Endothelial cell (in vitro differentiated cells): ENCODE measurements at places on chromosomes 6 and 20.

DNA sequence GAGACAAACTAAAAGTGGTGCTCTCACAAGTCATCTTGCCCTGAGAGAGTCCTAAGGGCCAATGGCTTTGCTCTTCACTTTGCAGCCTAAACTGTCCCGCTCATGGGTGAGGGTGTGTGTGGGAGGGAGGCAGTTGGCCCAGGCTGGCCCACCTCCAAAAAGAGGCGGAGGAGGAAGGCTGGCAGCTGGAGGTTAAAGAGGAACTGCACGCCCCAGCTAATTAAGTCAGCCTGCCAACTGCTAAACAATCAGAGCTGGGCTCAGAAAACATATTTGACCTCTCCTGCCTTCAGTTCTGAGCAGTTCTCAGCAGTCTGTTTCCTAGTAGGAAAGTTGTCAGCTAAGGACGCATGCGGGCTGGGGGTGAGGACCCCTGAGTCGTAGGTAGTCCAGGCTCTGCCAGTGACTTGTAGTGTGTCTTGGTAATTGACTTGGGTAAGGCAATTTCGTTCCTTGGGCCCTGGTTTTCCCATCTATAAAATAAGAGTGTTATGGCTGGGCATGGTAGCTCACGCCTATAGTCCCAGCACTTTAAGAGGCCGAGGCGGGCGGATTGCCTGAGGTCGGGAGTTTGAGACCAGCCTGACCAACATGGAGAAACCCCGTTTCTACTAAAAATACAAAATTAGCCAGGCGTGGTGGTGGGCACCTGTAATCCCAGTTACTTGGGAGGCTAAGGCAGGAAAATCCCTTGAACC is 17.0 kb downstream of the GSS start:
- H3K4me3 ChIP-seq: no peak overlapping the region
- peaks cover 21% of the 10 kb centered on the region for H3K36me3 ChIP-seq
- DNase-seq: no peak
- H3K4me1 ChIP-seq: no peaks in the 10 kb centered on the region
- H3K27ac ChIP-seq: no peak overlapping the region

DNA sequence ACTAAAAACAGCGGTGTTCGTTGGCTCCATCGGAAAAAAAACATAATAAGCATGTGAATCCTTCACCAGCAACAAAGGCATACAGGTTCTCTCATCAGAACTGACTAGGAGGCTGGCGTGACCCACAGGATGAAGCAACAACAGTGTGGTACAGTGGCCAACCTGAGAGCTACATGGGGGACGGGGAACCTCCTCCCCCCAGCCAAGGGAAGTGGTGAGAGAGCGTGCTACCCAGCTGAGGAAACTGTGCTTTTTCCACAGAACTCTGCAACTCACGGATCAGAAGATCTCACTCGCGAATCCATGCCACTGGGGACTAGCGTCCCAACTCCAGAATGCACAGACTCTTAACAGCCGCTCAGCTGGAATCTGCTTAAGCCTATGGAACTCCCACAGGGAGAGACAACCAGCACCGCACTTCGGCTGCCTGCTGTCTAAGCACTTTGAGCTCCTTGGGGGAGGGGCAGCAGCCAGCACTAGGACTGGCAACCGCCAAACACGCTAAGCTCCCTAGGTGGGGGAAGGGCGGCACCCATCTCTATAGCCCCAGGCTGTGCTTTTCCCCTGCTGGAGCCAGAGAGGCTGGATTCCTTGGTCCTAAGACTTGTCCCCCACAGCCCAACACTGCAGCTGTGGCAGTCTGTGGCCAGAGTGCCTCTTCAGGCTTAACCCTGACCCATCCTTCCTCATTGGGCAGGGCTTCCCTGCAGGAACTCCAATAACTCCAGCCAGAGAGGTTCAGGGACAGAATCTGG is 538.3 kb upstream of the BTBD3 start:
- H3K36me3 ChIP-seq: no peaks in the 10 kb centered on the region
- no peaks in the 10 kb centered on the region for H3K27me3 ChIP-seq
- H3K4me1 ChIP-seq: no peaks in the 10 kb centered on the region
- no peak overlapping the region for H3K4me3 ChIP-seq

GRCh38 chr20:31823360-31824124 is 4.4 kb downstream of the MYLK2 start:
- peak overlapping the region; percentile 53 for H3K4me3 ChIP-seq
- peaks cover 6% of the 10 kb centered on the region for H3K36me3 ChIP-seq
- peaks cover 6% of the 10 kb centered on the region for H3K27me3 ChIP-seq
- peaks cover 12% of the 10 kb centered on the region for H3K4me1 ChIP-seq
- DNase-seq: no peak
- no peak overlapping the region for H3K27ac ChIP-seq

DNA sequence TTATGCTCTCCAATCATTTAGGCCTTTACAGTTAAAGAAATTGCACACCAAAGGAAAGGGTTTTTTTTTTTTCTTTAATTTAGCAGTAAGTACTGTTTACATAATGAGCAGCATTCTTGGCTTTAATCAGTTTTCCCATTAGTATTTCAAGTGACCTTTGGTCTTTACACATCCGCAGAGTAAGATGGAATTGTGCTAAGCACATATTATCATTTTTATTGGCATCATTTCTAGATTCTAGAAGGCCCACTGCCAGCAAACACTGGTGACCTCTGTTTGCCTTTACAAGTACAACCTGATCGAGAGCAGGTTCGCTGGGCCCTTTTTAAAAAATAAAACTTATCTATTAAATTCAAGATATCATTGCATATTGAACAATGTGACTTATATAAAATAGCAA is 104.3 kb downstream of the ADGRG6 start:
- H3K4me1 ChIP-seq: peaks cover 3% of the 10 kb centered on the region
- no peak for DNase-seq
- H3K27ac ChIP-seq: no peak overlapping the region
- H3K4me3 ChIP-seq: no peak overlapping the region

GRCh38 chr6:87583822-87584221 is 6.0 kb downstream of the RARS2 start:
- no peak overlapping the region for H3K4me3 ChIP-seq
- H3K27ac ChIP-seq: no peak overlapping the region
- peaks cover 33% of the 10 kb centered on the region for H3K4me1 ChIP-seq
- DNase-seq: no peak
- H3K36me3 ChIP-seq: peaks cover 19% of the 10 kb centered on the region

- DNase-seq: no peak
- peaks cover 22% of the 10 kb centered on the region for H3K4me1 ChIP-seq
- no peaks in the 10 kb centered on the region for H3K36me3 ChIP-seq
- H3K27me3 ChIP-seq: peaks cover 34% of the 10 kb centered on the region
- H3K4me3 ChIP-seq: no peak overlapping the region
Observed at GRCh38 chr6:10424040-10424439, 9.2 kb upstream of the TFAP2A start.

DNA sequence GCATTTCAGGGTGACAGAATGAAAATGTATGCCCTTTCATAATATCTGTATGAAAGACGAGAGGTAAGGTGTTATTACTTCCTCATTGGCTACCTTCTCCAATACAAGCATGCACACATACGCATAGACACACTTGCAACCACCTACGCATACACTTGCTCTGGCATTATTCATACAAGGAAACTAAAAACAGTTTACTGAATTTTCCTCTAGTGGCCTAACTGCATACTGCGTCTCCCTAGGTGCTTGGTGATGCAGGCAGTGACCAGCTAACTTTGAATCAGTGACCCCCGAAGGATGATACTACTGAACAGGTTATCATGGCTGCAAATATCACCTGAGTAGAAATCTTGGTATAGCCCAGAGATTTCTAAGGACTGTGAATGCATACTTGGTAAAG is 593.1 kb downstream of the PKHD1 start:
- no peak overlapping the region for H3K4me3 ChIP-seq
- H3K4me1 ChIP-seq: peaks cover 14% of the 10 kb centered on the region
- no peaks in the 10 kb centered on the region for H3K27me3 ChIP-seq
- no peaks in the 10 kb centered on the region for H3K36me3 ChIP-seq

DNA sequence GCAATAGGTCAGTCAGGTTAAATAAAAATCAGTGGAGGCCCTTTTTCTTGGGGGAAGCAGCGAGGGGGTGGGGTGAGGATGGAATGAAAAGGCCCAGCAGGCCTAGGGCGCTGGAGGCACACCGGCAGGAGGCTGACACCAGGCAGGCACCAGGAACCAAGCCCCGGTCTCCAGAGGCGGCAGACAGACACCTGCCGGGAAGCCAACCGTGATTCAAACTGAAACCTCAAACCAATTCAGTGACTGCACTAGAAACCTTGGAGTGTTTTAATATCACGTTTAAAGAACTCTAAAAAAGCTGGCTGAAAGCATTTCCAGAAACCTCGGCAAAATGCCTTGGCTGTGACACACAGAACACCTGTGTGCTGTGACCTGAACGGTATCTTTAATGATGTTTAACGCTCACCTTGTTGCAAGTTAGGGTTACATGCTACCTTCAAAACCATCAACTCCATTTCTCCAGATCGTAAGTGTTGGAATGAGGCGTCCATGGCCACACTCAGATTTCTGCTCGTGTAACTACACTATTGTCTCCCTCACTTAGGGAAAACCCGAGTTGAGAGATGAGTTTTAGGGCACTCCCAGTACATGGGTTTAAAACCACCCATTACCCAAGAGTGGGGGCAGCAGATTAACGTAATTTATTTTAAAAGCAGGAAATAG is 27.2 kb downstream of the DIDO1 start:
- peaks cover 17% of the 10 kb centered on the region for H3K4me1 ChIP-seq
- H3K27me3 ChIP-seq: peaks cover 11% of the 10 kb centered on the region
- peaks cover 22% of the 10 kb centered on the region for H3K36me3 ChIP-seq

- H3K4me3 ChIP-seq: no peak overlapping the region
- no peaks in the 10 kb centered on the region for H3K36me3 ChIP-seq
- no peak overlapping the region for H3K27ac ChIP-seq
- no peak for DNase-seq
- no peaks in the 10 kb centered on the region for H3K27me3 ChIP-seq
Observed at GRCh38 chr6:130371921-130372420, 6.2 kb downstream of the TMEM200A start.
